ENCODE measurements at places on chromosomes 2 and 18.

DNA sequence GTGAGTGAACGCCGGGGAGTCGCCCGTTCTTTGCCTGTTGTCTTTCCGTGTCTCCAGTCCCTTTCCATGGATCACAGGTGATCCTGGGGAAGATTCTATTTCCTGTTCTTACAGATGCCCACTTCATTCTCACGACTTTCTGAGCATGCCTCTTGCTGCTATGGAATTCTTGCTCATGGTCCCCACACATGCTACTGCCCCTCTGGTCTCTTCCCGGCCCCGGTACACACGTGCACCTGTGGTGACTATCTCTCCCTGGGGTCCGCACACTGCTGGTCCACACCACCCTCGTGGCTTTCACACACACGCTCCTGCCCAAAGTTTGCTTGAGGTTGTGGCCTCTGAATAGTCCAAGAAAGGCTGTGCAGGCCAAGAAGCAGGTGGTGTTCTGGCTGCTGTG is 67.9 kb upstream of the ALKAL2 start:
- no peak for DNase-seq

- no peak for DNase-seq
These were observed 309.9 kb downstream of the NDUFA10 start for GRCh38 chr2:239715202-239715601.

DNA sequence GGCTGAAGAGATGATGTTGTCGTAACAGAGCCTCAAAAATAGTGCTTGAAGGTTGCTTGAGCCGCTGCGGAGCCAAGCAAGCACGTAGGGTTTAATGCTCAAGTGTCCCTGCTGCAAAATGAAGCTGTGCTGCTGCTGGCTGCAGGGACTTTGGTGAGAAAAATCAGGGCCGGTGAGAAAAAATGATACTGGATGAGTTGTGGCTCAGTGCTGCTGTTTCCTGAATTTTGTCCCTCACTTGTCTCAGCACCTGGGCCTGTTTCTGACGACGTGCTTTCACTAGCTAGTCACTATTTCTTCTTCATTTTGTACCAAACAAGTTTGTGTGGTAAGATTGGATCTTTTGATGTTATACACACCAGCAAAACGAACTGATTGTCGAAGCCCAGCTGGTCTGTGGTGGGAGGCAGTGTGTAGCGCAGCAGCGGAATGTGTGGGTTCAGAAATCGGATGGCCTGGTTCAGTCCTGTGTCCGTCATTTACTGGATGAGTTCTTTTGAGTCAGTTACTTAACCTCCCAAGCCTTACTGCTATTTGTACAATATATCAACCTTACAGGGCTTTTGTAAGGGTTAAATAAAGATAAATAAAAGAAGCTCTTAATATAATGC is 172.8 kb upstream of the FOSL2 start:
- no peak for DNase-seq

- peak; percentile 39 for DNase-seq
These were observed 1.3 kb upstream of the CLIP4 start for GRCh38 chr2:29113891-29114321.

- no peak for DNase-seq
These were observed 117.4 kb upstream of the NABP1 start for GRCh38 chr2:191560411-191560980.

DNA sequence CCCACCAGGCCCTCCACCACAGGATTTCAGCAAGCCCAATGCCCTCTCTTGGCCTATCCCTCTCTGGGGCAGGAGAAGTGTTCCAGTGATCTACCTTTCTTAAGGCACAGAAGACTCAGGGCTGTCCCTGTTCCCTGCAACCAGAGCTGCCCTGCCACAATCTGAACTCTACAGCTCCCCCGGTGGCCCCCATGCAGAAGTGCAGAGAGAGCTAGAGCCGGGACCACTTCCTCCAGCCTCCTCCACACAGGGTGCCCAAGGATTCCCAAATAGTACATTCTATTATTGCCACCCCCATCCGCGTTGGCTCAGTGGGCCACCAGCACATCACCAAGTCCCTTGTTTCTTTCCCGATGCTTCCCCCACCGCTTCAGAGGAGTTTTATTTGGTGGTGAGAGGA is 114.8 kb upstream of the PTPRM start:
- peak; percentile 31 for DNase-seq

DNA sequence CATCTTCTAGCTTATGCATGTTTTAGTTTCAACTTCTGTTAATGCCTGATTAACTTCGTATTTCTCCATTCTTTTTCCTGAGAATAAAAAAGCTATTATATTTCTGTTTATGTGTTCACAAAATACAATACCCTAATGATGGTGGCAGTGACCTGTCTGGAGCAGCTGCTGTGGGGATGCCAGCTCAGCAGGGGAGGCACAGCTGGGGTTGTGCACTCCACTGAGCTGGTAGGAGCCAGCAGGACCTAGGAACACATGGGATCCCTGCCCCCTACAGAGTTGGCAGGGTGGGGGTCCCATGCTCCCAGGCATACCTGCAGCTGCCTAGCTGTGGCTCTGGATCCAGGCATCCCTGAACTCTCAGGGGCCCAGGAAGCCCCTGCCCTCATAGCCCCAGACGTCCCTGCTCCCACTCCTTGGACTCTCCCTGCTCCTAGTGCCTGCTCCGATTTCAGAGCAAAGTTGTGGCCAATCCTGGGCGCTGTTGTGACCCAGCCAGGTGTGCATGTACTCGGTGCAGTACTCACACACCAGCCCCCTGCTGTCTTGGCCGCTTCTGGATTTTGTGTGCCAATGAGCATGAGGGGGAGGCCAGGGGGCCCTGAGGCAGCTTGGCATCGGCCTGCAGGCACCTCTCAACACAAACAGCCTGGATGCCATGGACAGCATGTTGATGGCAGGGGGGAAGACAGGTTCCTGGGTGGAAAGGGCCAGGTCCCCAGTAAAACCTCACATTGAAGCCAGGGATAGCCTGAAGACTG is 546.0 kb downstream of the ZNF804A start:
- DNase-seq, result no peak

DNA sequence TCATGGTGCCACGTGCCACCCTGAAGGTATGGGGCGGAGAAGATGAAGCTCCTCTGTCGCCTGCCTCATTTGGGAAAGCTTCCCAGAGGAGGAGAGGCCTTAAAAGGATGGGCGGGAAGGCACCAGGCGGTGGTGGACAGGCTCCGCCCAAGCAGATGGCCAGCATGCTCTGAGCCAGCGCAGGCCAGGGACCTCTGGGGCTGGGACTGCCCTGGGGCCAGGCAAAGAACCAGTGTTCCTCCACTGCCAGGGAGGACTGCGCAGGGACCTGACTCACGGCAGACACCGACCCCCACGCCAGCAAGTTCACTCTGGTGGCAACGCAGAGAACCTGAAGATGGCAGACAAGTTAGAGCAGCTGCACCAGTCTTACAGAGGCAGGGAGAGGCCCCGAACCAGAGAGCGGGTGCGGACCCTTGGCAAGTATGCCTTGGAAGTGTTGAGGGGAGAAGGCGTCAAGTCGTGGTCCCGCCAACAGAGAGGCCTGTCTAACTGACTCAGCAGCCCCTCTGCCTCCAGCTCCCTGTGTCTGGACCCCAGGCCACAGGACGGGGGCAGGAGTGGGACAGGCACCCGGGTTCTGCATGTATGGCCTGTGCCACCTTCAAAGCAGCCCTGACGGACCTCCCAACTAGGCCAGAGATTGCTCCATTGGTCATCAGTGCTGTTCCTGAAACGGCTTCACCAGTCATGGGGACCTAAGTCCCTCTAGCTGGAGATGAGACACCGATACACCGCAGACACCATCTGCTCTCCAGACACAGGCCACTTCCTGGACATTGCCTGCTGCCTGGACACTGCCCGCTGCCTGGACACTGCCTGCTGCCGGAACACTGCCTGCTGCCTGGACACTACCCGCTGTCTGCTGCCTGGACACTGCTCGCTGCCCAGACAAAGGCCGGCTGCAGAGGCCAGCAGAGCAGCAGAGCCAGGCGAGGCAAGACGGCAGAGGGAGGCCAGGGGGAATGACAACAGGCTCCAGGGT is 124.7 kb downstream of the HDAC4 start:
- DNase-seq, result no peak

- no peak for DNase-seq
These were observed 29.7 kb downstream of the SLC4A5 start for GRCh38 chr2:74313497-74313896.

DNA sequence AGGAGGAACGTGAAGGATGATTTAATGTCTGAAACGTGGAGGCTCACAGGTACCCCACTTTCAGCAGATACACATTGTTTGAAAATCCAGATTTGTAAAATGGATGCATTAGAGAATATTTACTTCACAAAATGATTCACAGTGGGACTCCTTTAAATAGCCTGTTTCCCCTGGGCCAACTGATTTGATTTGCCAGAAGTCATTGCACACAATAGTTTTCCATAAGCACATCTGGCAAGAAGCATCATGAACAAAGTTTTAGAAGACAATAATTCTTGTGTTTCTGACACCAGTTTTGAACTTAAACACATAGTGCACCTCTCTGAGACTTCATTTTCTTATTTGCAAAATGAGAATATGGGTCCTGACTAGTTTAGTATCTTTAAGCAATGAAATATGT is 451.4 kb upstream of the SLC14A2 start:
- no peak for DNase-seq

DNA sequence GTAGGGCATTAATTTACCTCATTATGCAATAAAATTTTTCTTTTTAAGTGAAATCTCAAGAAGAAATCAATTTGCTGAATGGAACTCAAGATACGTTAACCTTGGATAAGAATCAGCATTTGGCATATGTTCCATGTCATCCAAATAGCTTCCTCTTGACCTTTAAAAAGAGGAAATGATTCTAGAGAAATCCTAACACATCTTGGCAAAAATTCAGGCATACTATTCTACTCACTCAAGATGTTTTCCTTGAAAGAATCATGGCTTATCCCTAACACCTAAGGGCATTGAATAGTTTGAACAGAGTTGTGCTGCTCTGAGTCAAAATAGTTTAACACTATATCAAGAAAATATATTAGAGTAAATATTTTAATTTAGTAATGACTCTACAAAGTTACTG is 678.0 kb downstream of the EPHA4 start:
- no peak for DNase-seq

DNA sequence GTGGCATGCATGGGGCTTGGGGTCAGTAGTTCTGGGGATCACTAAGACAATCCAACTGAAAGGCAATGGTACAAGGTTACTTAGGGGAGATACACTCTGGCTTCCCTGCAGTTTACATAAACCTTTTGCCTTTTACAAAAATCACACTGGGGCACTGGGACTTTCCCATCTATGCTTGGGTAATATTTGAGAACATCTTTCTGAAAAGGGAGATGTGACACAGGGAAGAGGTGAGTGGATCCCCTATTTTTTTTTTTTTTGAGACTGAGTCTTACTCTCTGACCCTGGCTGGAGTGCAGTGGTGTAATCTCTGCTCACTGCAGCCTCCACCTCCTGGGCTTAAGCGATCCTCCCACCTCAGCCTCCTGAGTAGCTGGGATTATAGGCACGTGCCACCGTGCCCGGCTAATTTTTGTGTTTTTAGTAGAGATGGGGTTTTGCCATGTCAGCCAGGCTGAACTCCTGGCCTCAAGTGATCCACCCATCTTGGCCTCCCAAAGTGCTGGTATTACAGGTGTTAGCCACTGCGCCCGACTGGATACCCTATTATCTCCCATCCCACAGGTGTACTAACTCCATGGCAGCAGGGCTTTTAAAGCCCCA is 82.8 kb upstream of the DNMT3A start:
- no peak for DNase-seq

DNA sequence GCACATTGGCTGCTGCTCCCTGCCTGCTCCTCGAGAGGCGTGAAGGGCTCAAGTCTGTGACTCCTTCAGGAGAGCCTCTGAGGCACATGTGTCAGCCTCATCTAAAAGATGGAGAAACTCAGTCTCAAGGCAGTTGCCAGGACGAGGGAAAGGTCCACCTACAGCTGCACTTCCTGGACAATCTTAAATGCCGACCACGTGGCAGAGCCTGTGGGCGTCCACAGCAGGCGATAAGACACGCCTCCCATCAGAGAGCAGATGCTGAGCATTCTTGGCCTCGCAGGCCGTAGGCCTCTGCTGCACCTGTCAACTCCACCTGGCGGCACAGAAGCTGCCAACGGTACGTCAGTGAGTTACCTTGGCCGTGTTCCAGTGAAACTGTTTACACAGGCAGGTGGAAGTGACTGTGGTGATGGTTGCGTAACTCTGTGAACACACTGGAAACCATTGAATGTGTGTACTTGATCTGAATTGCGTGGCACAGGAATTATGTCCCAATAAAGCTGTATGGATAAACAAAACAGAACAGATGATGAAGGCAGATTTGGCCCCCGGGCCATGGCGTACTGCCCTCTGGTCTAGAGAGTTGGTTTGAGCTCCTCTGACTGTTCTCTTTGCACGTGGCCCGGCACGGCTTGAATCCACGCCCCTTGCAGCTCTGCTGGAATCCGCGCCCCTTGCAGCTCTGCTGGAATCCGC is 114.5 kb downstream of the RNF144A start:
- peak; percentile 15 for DNase-seq

DNA sequence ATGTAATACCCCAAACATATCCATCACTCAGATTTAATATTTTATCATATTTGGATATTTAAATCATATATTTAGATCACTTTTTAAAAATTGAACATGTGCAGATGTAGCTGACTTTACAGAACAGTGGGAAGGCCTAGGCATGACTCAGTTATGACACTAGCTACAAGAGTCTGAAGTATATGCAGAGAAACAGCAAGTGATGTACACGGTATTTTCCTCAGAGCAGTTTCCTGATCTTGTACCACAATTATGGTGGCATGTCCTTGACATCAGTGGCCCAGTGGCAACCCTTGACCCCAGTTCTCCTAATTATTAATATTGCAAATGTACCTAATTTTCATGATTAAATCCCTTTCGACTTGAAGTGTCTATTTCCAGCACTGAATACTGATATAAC is 28.2 kb downstream of the CDKL4 start:
- DNase-seq, result no peak

DNA sequence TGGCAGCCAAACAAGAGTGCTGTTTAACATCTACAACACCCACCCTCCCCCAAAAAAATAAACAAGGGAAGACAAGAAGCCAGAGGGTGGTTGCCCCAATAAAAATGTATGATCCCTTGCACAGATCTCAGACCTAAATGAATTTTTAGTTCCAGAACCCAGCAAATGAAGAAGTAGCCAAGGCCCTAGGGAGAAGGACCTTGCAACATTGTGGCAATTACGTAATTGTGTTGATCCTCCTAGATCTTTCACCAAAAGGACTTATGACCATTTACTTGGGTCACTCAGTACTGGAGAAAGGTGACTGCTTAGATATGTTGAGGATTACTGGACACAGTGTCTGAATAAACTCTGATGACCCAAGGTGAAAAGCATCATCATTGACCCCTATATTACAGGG is 1393.8 kb downstream of the LRP1B start:
- DNase-seq, result no peak

GRCh38 chr2:893311-893710 is 57.3 kb upstream of the SNTG2 start:
- no peak for DNase-seq

- no peak for DNase-seq
These were observed 1.2 kb downstream of the STON1 start for GRCh38 chr2:48531141-48531648.

Measured in MM.1S (cell line).